ENCODE measurements at places on chromosomes 1 and 21.

- DNase-seq: no peak
Measured at GRCh38 chr1:64186138-64186897, 17.1 kb upstream of the UBE2U start.

GRCh38 chr1:192580351-192580962 is 4.9 kb downstream of the RGS1 start:
- peak; percentile 30 for DNase-seq

DNA sequence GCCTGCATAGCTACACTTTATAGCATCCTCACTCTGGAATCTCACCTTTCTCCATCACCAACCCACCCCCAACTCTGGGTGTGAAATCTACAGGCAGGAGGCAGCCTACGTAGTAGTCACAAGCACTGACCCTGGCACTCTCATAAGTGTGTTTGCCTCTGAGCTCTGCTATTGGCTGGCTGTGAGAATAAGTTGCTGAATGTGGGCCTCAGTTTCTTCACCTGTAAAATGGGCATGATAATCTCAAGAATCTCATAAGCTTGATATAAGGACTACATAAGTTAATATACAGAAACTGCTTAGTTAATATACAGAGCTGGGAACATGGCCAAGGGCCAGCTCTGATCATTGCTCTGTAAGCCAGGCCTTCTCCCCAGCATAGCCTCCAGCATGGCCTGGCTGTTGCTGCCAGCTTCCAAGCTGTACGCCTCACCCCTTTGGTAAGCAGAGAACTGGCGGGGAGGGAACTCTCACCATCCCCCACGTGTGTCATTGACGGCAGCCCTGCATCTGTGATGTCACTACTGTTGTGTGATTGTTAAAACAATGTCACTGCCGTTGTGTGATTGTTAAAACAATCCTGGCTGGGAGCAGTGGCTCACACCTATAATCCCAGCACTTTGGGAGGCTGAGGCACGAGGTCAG is 53.3 kb downstream of the SYF2 start:
- DNase-seq: no peak

- DNase-seq: no peak
Measured at GRCh38 chr1:3193811-3194210, 124.8 kb downstream of the PRDM16 start.

DNA sequence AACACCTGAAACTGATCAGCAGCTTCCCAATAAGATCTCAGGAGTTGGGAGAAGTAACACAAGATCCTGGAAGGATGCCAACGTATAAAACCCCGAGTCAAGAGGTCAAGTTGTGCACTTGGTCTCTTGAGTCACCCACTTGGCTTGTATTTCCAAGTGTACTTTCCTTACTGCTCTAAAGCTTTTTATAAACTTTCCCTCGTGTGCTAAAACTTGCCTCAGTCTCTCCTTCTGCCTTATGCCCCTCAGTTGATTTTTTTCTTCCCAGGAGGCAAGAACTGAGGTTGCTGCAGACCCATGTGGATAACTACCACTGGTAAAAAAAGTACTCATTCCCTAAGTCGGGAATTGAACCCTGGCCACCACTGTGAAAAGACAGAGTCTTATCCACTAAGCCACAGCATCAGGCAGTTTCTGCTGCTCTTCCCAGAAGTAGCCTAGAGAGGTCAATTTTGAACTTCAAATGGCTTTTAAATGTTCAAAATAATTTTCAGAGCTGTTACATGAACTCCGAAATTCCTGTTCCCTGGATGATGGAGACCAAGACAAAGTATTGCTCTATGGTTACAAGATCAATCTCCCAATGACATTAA is 28.9 kb downstream of the ITLN2 start:
- DNase-seq: no peak

- no peak for DNase-seq
Measured at GRCh38 chr1:45787905-45788304, 15.5 kb upstream of the MAST2 start.

DNA sequence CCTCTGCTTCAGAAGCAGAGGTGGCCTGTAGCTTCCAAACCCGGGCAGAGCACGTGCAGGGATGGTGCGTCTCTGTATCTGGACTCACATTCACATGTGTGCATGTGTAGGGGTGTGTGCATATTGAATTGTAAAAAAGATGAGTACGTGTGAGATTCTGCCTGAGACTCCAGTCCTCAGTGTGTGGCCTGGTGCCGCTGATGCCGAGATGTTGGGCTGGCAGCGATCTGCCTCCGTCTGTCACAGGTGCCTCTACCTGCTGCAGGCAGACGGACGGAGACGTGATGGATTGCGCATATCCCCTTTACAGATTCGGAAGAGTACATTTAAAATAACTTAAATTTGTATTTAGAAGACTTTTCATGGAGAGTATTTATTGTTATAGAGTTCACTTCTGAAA is 53.6 kb downstream of the ADARB1 start:
- DNase-seq: no peak

DNA sequence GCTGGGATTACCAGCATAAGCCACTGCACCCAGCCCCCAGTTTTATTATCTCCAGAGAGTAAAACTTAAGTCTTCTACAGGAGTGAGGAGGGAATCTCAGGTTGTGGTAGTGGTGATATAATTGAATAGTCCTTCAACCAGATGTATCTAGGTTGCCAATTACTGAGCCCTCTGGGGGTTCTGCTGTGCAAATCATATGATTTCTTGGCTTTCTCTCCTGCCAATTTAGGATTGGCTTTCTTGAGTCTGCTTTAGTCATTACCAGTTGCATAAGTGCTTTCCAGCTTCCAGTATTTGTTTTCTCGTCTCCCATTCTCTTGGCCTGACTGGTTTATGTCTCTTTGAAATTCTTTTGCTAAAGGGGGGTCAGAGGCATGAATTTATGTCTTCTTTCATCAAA is 11.1 kb downstream of the CPT2 start:
- no peak for DNase-seq

DNA sequence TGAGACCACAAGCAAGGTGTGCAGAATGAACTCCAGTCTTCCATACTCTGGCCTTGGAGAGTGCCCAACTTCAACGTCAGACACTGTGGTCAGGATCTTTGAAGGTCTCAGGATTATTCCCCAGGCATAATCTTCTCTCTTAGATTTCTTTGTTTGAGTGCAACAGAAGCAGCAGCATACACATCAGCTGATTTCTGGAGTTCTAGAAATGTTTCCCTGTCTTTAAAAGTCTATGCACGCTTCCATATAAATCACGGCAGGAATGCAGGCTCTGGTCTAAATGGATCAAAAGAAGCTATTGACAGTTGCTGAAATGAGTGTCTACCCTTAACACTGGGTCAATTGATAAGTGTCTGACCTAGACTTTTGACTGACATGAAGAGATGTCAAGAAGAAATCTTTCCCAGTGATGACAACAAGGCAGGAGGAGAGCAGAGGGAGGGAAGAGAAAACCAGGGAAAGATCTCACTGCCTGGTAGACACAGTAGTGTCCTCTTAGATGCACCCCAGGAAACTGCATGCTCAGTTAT is 279.7 kb downstream of the SPATA17 start:
- no peak for DNase-seq

GRCh38 chr1:210132582-210132981 is 100.0 kb upstream of the SERTAD4 start:
- no peak for DNase-seq

DNA sequence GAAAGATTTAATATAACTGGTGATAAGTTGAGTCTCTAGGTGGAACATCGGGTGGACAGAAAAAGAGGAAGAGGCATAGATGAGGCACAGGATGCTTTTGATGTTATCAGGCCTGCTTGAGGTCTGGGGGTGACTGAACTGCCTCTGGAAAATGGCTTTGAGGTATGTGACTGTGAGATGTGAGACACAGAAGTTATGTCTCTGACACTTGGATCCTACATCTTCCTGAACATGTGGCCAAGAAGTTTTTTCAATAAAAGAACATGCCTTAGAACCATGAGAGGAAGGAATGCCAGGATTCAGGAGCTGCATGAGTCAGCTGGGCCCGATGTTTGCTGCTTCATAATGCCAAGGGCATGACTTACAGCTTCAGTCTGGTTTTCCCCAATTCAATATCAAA is 11.5 kb upstream of the AIM2 start:
- DNase-seq: no peak

GRCh38 chr1:217063172-217063908 is 340.1 kb upstream of the ESRRG start:
- DNase-seq: no peak
